Omental fat pad (tissue), 4 donors: ENCODE measurements at places on chromosomes 2 and 18. TPM values are rescaled to one million over a fixed set of nuclear protein-coding genes. Genes with fewer than 3 reads are reported as not detected.

- no peak for DNase-seq
These were observed 36.5 kb upstream of the TFCP2L1 start for GRCh38 chr2:121321476-121321875.

DNA sequence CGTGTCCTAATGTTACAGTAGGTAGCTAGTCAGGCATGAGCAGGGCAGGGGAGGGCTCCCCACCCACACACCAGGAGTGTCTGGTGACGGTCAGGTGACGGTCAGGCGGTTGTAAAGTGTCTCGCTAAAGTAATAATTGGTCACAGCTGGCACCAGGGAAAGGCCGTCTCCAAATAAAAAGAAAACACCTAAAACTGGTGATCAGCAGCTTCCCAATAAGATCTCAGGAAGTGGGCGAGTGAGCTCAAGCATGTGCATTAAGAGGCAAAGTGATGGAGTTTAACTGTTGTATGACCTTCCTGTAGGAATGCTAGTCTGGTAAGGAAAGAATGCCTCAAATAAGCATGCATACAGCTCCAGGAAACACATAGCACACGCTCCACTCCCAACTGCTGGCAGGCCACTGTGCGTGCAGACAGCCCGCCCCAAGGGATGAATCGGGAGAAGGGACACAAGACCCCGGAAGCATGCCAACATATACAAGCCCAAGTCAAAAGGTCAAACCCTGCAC, 177.1 kb downstream of the RNF144A start:
- no peak for DNase-seq

PROKR1 gene
- total RNA-seq: 0.46 TPM

GRCh38 chr2:85766229-85766628, 12.4 kb downstream of the ATOH8 start:
- no peak for DNase-seq

GRCh38 chr18:55462652-55463051, 125.3 kb downstream of the TCF4 start:
- no peak for DNase-seq

DNA sequence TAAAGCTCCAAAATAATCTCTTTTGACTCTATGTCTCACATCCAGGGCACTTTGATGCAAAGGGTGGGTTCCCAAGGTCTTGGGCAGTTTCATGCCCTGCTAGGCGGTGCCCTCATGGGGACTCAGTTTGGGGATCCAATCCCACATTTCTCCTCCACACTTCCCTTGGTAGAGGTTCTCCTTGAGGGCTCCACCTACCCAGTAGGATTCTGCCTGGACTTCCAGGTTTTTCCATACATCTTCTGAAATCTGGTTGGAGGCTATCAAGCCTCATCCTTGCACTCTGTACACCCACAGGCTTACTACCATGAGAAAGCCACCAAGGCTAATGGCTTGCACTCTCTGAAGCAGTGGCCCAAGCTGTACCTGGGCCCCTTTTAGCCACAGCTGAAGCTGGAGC, 49.8 kb upstream of the ERMN start:
- DNase-seq: no peak

DNA sequence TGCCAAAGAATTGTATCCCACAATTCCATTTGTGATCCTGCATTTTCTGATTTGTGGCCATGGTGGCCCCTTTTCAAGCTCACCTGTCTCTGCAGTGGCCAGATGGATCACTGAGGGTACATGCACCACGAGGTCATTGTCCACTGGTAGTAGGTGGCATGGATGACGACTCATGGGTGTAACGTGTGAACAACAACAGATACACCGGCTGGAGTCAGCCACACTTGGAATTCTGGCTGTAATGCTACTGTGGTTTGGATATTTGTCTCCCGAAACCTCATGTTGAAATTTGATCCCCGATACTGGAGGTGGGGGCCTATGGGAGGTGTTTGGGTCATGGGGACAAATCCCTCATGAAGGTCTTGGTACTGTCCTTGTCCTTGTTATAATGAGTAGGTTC, 102.2 kb upstream of the TAF1B start:
- DNase-seq: no peak

- no peak for DNase-seq
These were observed 274.8 kb upstream of the SLC39A10 start for GRCh38 chr2:195382186-195382585.

C2orf76 gene
- total RNA-seq: 13.3 TPM

C2orf15 gene
- 1.3 TPM for total RNA-seq

DNA sequence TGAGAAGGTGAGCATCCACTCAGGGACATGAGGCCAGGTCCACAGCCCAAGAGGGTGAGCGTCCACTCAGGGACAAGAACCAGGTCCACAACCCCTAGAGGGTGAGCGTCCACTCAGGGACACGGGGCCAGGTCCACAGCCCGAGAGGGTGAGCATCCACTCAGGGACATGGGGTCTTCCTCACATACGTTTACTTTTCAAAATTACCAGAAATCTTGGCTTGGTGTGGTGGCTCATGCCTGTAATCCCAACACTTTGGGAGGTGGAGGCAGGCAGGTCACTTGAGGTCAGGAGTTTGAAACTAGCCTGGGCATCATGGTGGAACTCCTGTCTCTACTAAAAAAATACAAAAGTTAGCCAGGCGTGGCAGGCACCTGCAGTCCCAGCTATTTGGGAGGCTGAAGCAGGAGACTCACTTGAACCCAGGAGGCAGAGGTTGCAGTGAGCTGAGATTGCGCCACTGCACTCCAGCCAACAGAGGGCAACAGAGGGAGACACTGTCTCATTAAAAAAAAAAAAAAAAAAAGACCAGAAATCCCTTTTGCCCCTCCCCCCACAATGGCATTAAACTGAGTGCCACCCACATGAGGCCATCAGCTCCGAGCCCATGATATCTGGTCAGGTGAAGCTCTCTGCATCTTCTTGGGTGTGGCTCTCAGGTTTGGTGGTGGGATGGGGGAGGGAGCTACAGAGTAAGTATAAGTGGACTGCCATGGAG, 9.0 kb upstream of the MBP start:
- DNase-seq: no peak

TNFRSF11A gene
- 22.7 TPM for total RNA-seq

DNA sequence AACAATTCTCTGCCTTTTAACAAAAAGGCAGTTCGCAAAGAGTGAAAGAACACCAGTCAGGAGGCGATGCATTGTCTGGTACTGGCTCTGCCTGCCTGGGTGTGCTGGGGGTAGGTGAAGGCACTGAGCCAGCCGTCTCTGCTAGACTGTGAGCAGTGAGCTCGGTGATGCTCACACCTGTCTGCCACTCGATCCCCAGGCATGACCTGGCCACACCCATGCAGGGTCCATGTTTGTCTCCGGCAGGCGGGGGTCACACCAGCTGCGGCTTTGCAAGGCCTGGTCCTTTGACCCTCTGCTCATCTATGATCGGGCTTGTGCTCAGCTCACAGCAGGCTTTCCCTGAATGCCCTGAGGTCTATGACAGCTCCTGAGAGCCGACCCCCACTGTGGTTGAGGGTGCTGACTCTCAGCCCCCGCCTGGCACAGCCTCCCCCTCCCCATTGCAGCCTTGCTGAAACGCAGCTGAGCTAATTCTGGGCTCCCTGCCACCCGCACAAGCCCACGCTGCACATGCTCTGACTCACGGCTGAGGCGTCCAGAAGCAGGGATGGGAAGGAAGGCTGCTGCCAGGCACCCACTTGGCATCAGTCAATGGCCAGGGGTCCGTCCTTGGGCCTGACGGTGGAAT, 23.7 kb downstream of the CRACDL start:
- DNase-seq: no peak

DNA sequence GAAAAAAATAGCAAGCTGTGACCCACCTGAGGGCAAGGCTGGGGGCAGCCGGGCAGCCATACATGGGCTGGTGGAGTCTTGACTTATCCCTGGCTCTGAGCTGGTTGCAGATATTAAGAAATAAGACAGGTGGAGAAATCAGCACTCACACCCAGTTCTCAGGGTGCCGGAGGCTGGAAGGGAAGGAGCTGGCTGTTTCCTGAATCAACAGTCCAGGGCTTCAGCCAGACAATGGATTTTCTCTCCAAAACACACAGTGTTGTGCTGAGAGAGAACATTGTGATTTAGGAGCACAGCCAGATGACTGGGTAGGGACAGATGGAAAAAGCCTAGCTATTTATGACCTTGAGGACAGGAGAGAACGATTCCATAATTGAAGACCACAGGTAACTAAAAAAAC, 208.8 kb downstream of the LDLRAD4 start:
- no peak for DNase-seq

GRCh38 chr2:187576906-187577305, 22.7 kb upstream of the TFPI start:
- DNase-seq: no peak

DNA sequence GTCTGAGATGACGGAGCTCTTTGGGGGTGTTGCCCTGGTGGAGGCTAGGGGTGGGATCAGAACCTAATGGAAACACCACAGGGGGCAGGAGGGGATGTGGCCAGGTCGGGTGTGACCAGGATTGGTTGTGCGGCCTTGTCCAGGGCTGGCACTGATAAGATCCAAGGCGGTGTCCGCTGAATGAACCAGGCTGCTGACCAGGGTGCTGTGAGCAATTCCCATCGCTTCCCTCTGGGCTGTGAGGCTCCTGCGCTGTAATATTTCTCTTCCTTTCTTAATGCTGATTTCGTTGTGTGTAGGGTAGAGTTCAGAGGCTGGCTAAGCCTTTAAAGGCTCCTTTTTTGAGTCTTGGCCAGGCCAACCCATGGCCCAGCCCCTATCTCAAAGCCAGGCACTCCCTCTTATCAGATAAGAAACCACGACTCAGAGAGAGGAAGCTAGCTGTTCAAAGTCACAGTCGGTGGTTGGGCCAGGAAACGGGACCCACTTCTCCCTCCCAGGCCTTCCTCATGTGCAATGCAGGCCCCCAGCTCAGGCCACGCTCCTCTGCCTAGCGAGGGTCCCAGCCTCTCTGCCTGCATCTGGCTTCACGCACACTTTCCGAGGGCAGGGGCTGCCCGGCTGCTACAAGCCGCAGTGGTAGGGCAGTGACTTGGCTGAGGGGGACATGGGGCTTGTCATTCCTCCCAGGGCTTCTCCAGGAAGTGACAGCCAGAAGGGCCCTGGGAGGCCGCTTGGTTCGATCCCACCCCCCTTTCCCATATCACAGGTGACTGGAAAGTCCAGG, 26.0 kb upstream of the FOSL2 start:
- DNase-seq: no peak

AGXT gene
- 1.4 TPM for total RNA-seq

DNA sequence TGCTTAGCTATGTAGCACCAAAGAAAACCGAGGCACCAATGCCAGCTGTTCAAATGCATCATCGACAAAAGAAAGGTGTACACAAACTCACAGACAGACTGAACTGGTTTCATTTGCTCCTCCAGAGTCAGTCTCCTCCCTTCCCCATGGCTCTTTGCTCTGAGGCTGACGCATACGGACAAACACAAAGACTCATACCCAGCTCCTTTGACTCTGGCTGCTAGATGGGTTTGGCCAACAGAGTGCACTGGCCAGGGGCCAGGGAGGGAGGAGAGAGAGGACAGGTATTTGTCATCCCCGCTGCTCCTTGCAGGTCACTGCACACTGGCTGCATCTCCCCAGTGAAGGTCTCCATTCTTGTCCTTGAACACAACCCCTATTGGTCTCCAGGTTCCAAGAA, 40.7 kb downstream of the DNER start:
- no peak for DNase-seq

DNA sequence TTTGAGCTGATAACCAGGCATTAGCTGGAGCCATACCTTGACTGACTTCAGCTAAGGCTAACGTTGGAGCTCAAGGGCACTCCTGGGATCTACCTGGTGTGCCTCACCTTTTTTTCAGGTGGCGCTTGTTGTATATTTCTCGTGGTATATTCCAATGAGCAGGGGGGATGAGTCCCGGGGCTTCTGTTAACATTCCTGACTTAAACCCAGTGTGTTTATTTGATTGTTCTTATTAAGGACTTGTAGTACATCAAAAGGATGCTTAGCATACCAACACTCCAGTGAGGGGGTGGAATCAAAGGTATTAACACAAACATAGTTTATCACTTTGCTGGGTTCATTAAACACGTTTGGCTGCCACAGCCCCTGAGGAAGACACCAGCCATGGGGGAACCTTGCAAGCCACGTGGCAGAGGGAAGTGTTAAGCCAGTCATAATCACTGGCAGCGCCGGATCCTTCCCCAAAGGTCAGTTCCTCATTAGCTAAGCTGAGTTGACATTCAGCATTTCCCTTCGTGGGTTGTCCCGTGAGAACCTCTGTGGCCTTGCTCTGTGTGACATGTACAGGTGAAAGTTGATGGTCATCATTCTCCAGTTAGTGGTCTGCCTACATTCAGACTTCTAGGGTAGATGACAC, 119.5 kb upstream of the MCFD2 start:
- DNase-seq: no peak

DNA sequence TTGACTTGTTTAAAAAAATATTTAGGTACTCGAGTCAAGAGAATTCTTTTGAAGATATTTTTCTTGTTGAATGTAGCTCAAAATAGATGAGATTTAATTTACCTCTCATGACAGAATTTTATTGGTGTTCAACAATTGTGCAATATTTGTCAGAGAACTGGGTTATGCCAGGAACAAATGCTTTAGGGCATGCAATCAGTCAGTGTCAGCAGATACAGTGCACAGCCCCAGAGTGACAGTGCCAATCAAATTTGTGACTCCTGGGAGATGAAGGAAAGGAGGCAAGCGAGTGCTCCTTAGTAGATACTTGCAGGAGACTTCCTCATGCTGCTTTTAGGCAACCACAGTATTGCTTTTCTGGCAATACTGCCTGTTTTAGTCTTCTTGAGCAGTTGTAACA, 81.2 kb upstream of the DSEL start:
- no peak for DNase-seq

DNA sequence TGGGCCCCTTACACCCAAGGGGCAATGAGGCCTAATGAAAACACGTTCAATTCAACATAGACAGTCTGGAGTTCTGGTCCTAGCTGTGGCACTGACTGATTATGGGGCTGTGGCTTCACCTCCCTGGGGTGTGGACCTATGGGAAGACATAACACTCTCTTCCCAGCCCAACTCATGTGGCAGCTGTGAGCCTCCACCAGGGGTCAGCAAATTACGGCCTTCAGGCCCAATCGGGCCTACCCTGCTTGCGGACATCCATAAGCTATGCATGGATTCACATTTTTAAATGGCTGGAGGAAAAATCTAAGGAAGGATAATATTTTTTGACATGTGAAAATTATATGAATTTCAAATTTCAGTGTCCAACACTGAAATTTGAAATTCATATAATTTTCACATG, 101.3 kb downstream of the LOXHD1 start:
- no peak for DNase-seq

GRCh38 chr2:109415581-109416013, 198.2 kb downstream of the SEPTIN10 start:
- no peak for DNase-seq

DNA sequence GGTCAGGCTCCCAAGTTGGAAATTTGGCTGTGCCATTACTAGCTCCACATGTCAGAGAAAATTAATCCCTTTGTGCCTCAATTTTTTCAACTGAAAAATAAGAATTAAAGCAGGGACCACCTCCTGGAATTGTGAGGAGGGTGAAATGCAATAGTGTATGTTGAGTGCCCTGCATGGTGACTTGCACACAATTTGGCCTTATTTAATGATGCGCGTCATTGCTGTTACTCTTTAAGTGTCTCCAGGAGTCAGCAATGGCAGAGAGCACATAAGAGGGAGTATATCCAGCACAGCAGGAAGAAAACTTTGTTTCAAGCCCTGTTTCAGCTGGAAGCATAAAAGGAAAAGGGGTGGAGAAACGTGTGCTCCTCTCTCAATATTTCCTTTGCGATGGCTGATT, 215.8 kb downstream of the ALK start:
- no peak for DNase-seq
